ENCODE measurements at places on chromosomes 13 and 19.
A peak's percentile ranks its signal among the peaks of the same experiment; 100 is the strongest.

DNA sequence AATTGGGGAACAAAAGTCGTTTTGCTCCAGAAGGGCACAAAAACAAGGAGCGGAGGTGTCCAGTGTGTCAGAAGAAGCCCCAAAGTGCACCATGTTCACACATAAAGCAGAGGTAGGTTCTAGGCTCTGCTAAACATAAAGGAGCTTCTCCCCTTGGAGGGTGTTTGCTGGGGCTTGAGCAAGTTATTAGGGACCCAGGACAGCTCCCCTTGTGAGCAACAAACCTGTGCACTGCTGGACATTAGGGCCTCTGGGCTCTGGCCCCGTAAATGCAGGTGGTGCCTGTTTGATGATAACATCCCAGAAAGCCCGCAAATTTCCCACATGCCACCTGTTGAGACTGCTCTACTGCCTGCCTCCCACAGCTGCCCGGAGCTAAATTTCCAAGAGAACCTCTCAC is 10.8 kb downstream of the RCN3 start:
- no peaks in the 10 kb centered on the region for H3K27me3 ChIP-seq
- H3K27ac ChIP-seq, result no peak overlapping the region
- DNase-seq, result no peak
- peaks cover 10% of the 10 kb centered on the region for H3K4me1 ChIP-seq
- no peak overlapping the region for H3K4me3 ChIP-seq
- no peaks in the 10 kb centered on the region for H3K36me3 ChIP-seq

- H3K27me3 ChIP-seq, result no peaks in the 10 kb centered on the region
- H3K4me1 ChIP-seq, result peaks cover 21% of the 10 kb centered on the region
- peak overlapping the region; percentile 29 for H3K27ac ChIP-seq
- DNase-seq, result no peak
Observed at GRCh38 chr19:49513746-49514118, 1.3 kb downstream of the FCGRT start.

- H3K27ac ChIP-seq, result no peak overlapping the region
- no peak overlapping the region for H3K4me3 ChIP-seq
- peaks cover 22% of the 10 kb centered on the region for H3K36me3 ChIP-seq
- no peak for DNase-seq
Observed at GRCh38 chr19:5032101-5032967, 63.4 kb downstream of the KDM4B start.

- peak; percentile 80 for DNase-seq
- peaks cover 29% of the 10 kb centered on the region for H3K36me3 ChIP-seq
- H3K4me3 ChIP-seq, result no peak overlapping the region
Observed at GRCh38 chr19:32599736-32600157, 18.8 kb downstream of the PDCD5 start.

GRCh38 chr19:45205810-45206209 is 27.2 kb downstream of the BLOC1S3 start:
- H3K4me3 ChIP-seq, result no peak overlapping the region
- DNase-seq, result no peak
- no peak overlapping the region for H3K27ac ChIP-seq

GRCh38 chr13:102244607-102245227 is 157.1 kb downstream of the FGF14 start:
- no peak overlapping the region for H3K4me3 ChIP-seq
- no peak overlapping the region for H3K27ac ChIP-seq
- no peaks in the 10 kb centered on the region for H3K36me3 ChIP-seq
- no peaks in the 10 kb centered on the region for H3K27me3 ChIP-seq
- no peak for DNase-seq

DNA sequence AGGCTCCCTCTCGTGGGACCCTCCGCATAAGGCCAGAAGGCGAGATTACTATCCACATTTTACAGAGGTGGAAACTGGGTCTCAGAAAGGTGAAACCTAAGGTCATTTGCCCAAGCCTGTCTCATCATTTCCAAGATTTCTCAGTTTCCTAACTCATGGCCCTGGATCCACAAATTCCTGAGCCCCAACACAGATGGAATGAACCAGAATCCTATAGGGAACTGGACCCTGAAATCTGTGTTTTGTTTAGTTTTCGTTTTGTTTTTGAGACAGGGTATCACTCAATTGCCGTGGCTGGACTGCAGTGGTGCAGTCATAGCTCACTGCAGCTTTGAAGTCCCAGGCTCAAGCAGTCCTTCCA is 563 bp upstream of the GNG7 start:
- DNase-seq, result no peak
- H3K4me1 ChIP-seq, result peaks cover 6% of the 10 kb centered on the region
- H3K36me3 ChIP-seq, result no peaks in the 10 kb centered on the region
- H3K4me3 ChIP-seq, result peak overlapping the region; percentile 39
- H3K27me3 ChIP-seq, result peaks cover 3% of the 10 kb centered on the region

DNA sequence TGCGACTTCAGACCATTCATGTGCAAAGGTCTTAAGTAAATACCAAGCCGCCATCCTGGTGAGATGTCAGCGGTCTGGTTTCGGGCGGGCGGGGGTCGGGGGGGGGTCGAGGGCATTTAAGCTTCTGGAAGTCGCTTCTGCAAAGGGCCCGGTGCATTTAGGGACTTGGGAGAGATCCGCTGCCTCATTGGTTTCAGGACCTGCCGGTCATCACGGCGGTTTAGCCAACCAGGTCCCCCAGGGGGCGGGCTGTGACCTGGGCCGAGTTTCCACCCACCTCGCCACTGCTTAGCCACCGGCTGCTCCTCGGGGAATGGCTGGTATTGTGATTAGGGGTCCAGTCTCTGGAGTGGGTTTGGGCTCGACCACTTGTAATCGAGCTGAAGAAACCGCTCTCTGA is 7.8 kb downstream of the ANKLE1 start:
- peaks cover 5% of the 10 kb centered on the region for H3K36me3 ChIP-seq
- no peak overlapping the region for H3K27ac ChIP-seq
- H3K4me3 ChIP-seq, result no peak overlapping the region
- no peak for DNase-seq
- peaks cover 18% of the 10 kb centered on the region for H3K27me3 ChIP-seq
- H3K4me1 ChIP-seq, result no peaks in the 10 kb centered on the region

DNA sequence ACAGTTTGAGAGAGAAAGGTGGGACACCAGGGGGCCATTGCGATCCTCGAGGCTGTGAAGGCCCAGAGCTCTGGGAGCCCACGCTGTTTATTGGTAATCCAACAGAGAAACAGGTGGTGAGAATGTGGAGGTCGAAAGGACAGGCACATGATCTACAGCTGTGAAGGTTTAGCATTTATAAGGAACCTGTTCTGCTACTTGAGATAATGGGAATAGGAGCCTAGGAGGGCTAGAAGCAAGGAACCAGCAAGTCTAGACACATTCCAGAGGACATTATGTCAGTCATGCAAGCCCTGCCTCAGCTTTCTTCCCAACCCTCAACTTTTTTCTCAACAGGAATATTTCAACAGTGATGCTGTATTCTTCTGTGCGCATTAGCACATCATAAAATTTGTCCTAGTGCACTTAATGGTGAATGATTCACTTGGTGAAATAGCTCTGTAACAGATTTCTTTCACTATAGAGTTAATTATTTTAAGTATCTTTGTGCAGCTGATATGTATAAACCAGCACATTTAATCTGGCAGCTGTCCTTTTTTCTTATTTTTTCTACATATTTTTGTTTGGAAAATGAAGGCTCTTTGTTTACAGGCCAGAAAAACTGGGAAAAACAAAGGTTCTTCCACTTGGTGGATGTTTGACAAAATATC is 25.4 kb downstream of the ZNF90 start:
- no peaks in the 10 kb centered on the region for H3K27me3 ChIP-seq
- H3K4me3 ChIP-seq, result no peak overlapping the region
- no peaks in the 10 kb centered on the region for H3K36me3 ChIP-seq
- no peaks in the 10 kb centered on the region for H3K4me1 ChIP-seq
- H3K27ac ChIP-seq, result no peak overlapping the region
- no peak for DNase-seq

GRCh38 chr13:76971851-76972829 is 19.7 kb upstream of the CLN5 start:
- peaks cover 44% of the 10 kb centered on the region for H3K27me3 ChIP-seq
- DNase-seq, result no peak
- no peak overlapping the region for H3K4me3 ChIP-seq

- peaks cover 12% of the 10 kb centered on the region for H3K36me3 ChIP-seq
- H3K4me3 ChIP-seq, result peak overlapping the region; percentile 44
- DNase-seq, result peak; percentile 88
- H3K4me1 ChIP-seq, result peaks cover 38% of the 10 kb centered on the region
- H3K27ac ChIP-seq, result peak overlapping the region; percentile 87
- no peaks in the 10 kb centered on the region for H3K27me3 ChIP-seq
Observed at GRCh38 chr13:73765651-73766384, 368.4 kb downstream of the KLF12 start.

DNA sequence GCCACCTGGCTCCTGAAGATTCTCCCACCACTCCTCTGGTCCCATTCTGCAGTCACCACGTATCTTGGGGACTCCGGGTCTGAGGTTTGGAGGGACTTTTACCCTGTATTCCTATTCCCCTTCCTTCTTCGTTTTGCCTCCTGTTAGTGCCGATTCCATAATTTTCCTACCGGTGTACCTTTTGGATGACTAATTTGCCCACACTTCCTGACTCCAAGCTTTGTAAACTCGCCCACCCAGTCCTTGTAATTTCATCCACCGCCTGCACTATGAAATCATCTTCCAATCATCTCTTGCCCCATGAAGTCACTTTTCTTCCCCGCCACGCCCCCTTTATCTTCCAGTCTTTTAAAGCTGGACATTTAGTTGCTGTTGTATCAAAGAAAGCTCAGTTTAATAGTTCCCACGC is 572 bp downstream of the UCHL3 start:
- H3K27ac ChIP-seq, result peak overlapping the region; percentile 94
- H3K36me3 ChIP-seq, result peaks cover 3% of the 10 kb centered on the region
- H3K27me3 ChIP-seq, result no peaks in the 10 kb centered on the region

- H3K27me3 ChIP-seq, result no peaks in the 10 kb centered on the region
- peaks cover 26% of the 10 kb centered on the region for H3K36me3 ChIP-seq
- H3K27ac ChIP-seq, result no peak overlapping the region
- H3K4me1 ChIP-seq, result no peaks in the 10 kb centered on the region
Observed at GRCh38 chr19:38892841-38893240, 6.6 kb downstream of the SIRT2 start.

GRCh38 chr19:6249296-6249695 is 30.5 kb downstream of the MLLT1 start:
- no peak overlapping the region for H3K27ac ChIP-seq
- no peak for DNase-seq
- peaks cover 13% of the 10 kb centered on the region for H3K36me3 ChIP-seq
- peaks cover under 1% of the 10 kb centered on the region for H3K4me1 ChIP-seq
- no peak overlapping the region for H3K4me3 ChIP-seq
- no peaks in the 10 kb centered on the region for H3K27me3 ChIP-seq

DNA sequence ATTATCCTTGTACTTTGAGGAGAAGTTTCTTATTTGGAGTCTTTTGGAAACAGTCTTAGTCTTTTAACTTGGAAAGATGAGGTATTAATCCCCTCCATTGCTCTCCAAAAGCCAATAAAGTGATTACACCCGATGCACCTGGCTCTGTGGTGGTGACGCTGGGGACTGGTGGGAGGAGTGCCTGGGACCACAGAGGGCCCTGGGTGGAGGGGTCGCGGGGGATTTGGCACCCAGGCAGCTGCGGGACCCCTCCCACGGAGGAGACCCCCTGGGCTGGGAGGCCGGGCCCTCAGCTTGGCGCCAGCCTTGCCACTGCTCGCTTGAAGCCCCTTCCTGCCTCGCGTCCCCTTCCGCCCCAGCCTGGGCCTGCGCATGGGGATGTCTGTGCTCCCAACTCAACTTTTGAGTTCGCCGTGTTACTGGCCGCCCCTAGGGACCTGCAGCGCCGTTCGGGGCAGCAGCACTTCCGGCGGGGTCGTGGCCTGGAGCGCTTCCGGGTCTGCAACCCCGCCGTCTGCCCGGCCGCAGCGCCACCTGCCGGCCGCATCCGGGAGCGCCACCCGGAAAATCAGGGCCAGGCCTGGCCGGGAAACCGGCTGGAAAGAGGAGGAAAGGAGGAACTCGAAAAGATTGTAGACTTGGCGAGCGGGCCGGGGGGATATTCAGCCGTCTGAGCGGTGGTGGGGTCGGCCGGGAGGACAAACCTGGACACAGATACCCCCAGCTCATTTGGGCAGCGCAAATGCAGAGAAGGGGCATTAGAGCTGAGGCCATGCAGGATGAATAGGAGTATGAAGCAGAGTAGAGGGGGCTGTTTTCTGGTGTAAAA is 8.4 kb downstream of the PEAK3 start:
- H3K36me3 ChIP-seq, result peaks cover 30% of the 10 kb centered on the region
- peaks cover 3% of the 10 kb centered on the region for H3K4me1 ChIP-seq
- DNase-seq, result peak; percentile 68
- H3K27me3 ChIP-seq, result no peaks in the 10 kb centered on the region
- peak overlapping the region; percentile 86 for H3K27ac ChIP-seq
- peak overlapping the region; percentile 15 for H3K4me3 ChIP-seq

DNA sequence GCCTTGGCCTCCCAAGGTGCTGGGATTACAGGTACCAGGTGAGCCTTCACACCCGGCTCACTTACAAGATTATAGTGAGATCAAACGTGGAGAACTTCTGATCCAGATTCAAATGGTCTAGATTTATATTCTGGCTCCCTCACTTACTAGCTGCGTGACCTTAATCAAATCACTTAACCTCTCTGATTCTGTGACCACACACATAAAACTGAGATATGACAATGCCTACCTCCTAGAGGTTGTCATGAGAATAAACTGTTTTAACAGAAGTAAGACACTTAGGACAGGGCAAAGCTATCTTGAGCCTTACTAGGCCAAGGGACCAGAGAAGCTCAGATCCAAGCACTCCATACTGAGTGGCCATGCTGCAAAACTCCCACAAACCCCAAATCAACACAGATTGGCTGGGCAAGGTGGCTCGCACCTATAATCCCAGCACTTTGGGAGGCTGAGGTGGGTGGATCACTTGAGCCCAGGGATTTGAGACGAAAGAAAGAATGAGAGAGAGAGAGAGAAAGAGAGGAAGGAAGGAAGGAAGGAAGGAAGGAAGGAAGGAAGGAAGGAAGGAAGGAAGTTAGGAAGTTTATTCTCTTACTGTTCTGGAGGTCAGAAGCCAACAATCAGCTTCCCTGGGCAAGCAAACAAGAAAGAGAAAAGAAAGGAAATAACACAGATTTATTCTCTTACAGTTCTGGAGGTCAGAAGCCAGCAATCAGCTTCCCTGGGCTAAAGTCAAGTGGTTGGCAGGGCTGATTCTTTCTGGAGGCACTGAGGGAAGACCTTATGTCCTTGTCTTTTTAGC is 46.1 kb upstream of the MAP3K10 start:
- no peak overlapping the region for H3K4me3 ChIP-seq
- H3K27ac ChIP-seq, result peak overlapping the region; percentile 54
- H3K36me3 ChIP-seq, result no peaks in the 10 kb centered on the region
- no peaks in the 10 kb centered on the region for H3K27me3 ChIP-seq
- no peak for DNase-seq
- peaks cover 51% of the 10 kb centered on the region for H3K4me1 ChIP-seq

GRCh38 chr13:31184981-31185645 is 14.7 kb upstream of the B3GLCT start:
- no peaks in the 10 kb centered on the region for H3K27me3 ChIP-seq
- H3K4me1 ChIP-seq, result no peaks in the 10 kb centered on the region
- H3K36me3 ChIP-seq, result no peaks in the 10 kb centered on the region
- no peak overlapping the region for H3K4me3 ChIP-seq
